ENCODE measurements at places on chromosomes 16 and 17. TPM values are rescaled to one million over a fixed set of nuclear protein-coding genes. Genes with fewer than 3 reads are reported as not detected.
A peak's percentile ranks its signal among the peaks of the same experiment; 100 is the strongest.

GRCh38 chr17:82449131-82449882 is 1.2 kb downstream of the CYBC1 start:
- H3K4me3 ChIP-seq = peak overlapping the region; percentile 99
- no peaks in the 10 kb centered on the region for H3K27me3 ChIP-seq
- DNase-seq = no peak
- H3K36me3 ChIP-seq = peaks cover 20% of the 10 kb centered on the region

- H3K27me3 ChIP-seq = no peaks in the 10 kb centered on the region
- H3K4me3 ChIP-seq = no peak overlapping the region
- no peak for DNase-seq
- H3K36me3 ChIP-seq = no peaks in the 10 kb centered on the region
- H3K4me1 ChIP-seq = peaks cover 7% of the 10 kb centered on the region
These were observed 16.5 kb downstream of the CDIP1 start for GRCh38 chr16:4522051-4522581.

CIAPIN1 gene
- 42.2 TPM for total RNA-seq

GRCh38 chr16:90008708-90009145 is 10.5 kb downstream of the DBNDD1 start:
- H3K4me1 ChIP-seq = no peaks in the 10 kb centered on the region
- H3K27ac ChIP-seq = no peak overlapping the region
- H3K36me3 ChIP-seq = no peaks in the 10 kb centered on the region

CCL1 gene
- not detected for total RNA-seq

ARL4D gene
- 12.8 TPM for total RNA-seq

MMP25 gene
- not detected for total RNA-seq

- no peak overlapping the region for H3K27ac ChIP-seq
- no peak overlapping the region for H3K4me3 ChIP-seq
- no peak for DNase-seq
- no peaks in the 10 kb centered on the region for H3K27me3 ChIP-seq
These were observed 153.4 kb downstream of the TMEM114 start for GRCh38 chr16:8436931-8437330.

GRCh38 chr17:2416010-2416734 is 15.3 kb upstream of the MNT start:
- peak overlapping the region; percentile 16 for H3K27ac ChIP-seq
- no peak overlapping the region for H3K4me3 ChIP-seq
- DNase-seq = peak; percentile 86
- peaks cover 14% of the 10 kb centered on the region for H3K36me3 ChIP-seq

TBC1D28 gene
- not detected for total RNA-seq

GPR142 gene
- total RNA-seq = not detected

DNA sequence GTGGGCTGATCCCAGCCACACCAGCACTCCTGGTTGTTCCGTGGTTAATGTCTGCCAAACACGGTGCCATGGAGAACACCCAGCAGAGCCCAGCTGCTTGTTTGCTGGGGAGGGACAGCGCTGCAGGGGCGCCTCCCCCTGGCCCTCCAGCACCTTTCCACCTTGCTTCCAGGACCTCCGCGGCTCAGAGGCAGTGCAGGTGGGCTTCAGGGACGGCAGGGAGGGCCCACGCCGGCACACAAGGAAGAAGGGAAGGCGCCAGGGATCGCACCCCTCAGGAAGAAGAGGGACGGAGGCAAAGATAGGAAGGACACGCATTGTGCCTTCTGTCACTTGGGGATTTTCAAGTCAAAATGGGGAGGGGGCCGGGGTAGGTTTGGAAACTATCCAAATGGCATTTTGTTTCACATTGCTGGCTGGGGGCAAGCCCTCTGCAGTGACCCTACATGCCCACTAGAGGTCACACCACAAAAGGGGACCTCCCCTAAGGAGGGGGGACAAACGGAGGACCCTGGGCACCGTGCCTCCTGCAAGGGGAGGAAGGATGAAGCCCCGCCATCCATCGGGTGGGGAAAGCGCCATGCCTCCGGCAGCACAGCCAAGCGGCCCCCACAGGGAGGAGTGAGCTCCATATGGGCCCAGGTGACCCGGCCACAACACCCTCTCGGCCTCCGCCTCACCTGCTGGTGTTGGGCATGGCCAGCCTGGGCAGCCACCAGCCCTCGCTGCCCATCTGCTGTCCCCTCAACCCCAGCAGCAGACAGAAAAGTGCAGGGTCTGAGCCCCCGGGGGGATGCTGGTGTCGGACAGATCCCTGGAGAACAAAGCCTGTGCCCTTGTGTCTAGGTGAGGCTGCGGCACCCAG is 7.5 kb upstream of the C16orf95 start:
- peaks cover 9% of the 10 kb centered on the region for H3K36me3 ChIP-seq
- DNase-seq = peak; percentile 10
- no peaks in the 10 kb centered on the region for H3K27me3 ChIP-seq
- H3K27ac ChIP-seq = no peak overlapping the region

DNA sequence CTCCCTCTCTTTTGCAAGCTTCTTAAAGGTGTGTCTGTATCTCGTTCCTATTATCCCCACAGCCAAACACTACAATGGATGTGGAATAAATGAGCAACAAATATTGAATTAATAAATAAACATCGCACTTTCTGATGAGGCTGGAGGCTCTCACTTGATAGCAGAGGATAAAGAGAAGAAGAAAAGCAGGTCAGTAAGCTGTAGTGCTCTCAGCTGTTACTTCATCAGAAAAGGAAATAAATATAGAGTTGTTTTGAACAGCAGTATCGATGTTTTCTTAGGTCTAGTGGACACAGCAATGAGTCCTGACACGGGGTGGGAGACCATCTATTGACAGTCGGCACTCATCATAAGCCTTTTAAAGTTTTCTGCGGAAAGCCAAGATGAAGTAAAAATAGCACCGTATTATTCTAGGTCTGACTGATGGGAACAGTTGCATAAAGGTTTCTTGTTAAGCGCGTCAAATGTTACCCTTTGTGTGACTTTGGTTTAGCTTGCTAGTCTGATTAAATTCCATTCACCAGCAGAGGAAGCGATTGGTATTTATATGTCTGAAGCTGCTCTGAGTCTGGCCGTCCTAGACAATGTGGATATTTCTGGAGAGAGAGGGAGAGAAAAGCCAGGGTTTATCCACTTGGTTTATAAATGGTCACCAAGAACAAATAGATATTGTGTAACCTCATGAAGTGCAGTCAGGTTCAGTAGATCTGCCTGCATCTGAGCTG is 646.1 kb downstream of the CDH11 start:
- H3K4me3 ChIP-seq = no peak overlapping the region
- no peaks in the 10 kb centered on the region for H3K36me3 ChIP-seq
- no peaks in the 10 kb centered on the region for H3K27me3 ChIP-seq
- H3K4me1 ChIP-seq = peaks cover 2% of the 10 kb centered on the region
- peak; percentile 4 for DNase-seq
- H3K27ac ChIP-seq = no peak overlapping the region

DNA sequence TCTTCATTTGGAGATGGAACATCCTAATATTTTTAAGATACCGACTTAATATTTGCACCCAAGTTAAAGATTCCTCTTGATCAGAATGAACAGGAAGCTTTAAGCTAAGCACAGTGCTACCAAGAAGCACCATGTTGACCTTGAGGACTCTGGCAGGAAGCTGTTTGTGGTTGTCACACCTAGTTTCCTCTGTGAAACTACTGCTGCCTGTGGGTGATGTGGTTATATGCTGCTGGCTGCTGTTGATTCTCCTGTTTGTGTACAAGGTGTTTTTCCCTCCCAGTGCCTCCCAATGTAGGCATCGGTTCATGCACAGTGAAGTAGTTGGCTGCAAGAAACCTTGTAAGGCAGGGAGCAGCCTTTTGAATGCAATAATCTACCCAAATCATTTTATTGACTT is 23.4 kb downstream of the RBL2 start:
- H3K27me3 ChIP-seq = no peaks in the 10 kb centered on the region
- no peak overlapping the region for H3K27ac ChIP-seq
- no peaks in the 10 kb centered on the region for H3K4me1 ChIP-seq
- DNase-seq = no peak

DNA sequence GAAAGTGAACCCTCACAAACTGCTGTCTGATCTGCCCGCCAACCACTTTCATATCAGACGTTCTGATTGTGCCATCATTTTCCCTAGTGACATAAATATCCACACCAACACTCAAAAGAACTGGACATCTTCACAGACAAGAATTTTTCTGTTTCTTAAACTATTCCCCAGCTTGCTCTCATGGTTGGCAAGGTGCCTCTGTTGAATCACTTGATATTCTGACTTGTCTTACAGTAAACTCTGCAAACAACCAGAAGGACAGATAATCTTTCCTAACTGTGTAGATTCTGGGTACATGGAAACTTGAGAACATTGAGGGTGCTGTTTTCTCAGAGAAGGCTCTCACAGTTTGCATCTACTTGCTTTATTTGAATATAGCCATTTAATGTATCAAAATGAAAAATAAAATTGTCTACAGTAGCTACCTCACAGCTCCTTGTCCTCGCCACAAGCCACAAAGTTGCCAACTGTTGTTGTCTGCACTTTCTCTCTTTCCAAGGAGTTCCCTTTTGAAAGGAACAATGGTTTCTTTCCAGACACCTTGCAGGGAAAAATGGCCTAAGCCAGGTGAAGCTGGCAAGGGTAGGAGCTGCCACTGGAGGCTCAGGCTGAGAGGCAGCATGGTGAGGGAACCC is 46.0 kb upstream of the ADAMTS18 start:
- no peak overlapping the region for H3K27ac ChIP-seq
- no peak overlapping the region for H3K4me3 ChIP-seq
- no peaks in the 10 kb centered on the region for H3K36me3 ChIP-seq
- no peaks in the 10 kb centered on the region for H3K4me1 ChIP-seq
- no peaks in the 10 kb centered on the region for H3K27me3 ChIP-seq

CDRT15L2 gene
- total RNA-seq = not detected

DNA sequence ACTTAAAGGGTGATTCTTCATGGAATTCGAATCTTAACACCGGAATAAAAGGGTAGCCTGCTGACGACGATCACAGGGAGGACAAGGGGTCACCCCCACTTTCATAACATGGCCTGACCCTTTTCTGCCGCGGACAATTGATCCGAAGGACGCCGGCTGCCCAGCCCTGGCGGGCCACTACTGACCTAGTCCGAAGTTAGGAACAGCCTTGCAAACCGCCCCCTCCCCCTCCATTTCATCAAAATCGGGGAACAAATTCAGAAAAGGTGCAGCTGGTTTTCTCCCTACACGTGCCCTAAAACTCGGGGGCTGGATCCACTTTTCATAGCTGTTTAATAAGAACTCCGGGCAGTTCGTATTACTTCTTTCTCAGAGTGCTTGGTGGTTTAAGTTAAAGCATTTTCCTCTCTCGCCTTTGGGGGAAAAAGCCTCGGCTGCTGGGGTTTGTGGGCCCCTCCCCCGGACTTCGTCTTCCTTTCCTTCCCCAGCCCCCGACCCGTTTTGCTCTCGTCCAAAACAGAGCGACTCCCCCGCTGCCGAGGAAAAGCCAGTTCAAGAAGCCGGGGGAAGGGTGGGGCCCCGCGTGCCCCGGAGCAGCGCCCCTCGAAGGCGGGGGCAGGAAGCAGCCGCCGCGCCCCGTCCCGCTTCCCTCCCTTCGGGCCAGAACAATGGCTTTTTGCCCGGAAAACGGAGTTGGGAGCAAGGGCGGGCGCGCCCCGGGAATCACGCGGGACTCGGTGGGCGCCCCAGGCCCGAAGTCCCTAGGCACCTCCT is 641 bp upstream of the CBX2 start:
- H3K4me1 ChIP-seq = peaks cover 3% of the 10 kb centered on the region
- no peak overlapping the region for H3K27ac ChIP-seq
- peak overlapping the region; percentile 50 for H3K4me3 ChIP-seq
- peak; percentile 32 for DNase-seq

GRCh38 chr17:36011201-36011600 is 6.6 kb downstream of the CCL23 start:
- H3K27ac ChIP-seq = no peak overlapping the region
- DNase-seq = no peak
- H3K36me3 ChIP-seq = no peaks in the 10 kb centered on the region
- no peak overlapping the region for H3K4me3 ChIP-seq

DNA sequence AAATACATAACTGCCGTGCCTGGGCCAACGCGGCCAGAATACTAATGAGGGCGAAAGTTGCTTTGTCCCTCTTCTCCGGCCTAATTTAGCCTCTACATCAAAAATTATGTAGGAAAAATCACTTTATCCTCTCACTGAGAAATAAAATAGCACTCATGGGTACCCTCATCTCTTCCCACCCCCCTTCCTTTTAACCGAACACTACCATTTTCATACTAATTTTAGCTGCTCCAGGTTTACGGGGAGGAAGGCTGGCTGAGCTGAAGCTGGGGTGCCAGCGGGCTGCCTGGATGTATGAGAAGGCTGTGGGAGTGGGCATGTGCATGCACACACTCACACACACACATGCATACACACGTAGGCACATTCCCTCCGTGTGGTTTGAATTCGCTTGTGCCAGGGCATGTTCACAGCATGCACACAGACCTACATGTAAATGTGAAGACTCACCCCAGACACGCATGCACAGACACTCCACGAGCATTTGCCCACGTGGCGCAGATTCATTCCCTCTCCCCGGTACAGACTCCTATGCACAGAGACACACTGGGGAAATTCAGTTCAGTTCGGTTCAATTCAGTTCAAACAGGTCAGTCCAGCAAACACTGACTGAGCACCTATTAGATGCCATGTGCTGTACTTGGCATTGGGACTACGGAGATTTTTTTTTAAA is 145.1 kb downstream of the MRM1 start:
- no peak overlapping the region for H3K27ac ChIP-seq
- no peaks in the 10 kb centered on the region for H3K36me3 ChIP-seq
- DNase-seq = no peak
- H3K27me3 ChIP-seq = peaks cover 18% of the 10 kb centered on the region
- H3K4me3 ChIP-seq = no peak overlapping the region

- no peak overlapping the region for H3K4me3 ChIP-seq
- H3K27me3 ChIP-seq = no peaks in the 10 kb centered on the region
- H3K4me1 ChIP-seq = no peaks in the 10 kb centered on the region
- H3K36me3 ChIP-seq = no peaks in the 10 kb centered on the region
- no peak for DNase-seq
These were observed 376.1 kb upstream of the RBFOX1 start for GRCh38 chr16:6956511-6956910.

DNA sequence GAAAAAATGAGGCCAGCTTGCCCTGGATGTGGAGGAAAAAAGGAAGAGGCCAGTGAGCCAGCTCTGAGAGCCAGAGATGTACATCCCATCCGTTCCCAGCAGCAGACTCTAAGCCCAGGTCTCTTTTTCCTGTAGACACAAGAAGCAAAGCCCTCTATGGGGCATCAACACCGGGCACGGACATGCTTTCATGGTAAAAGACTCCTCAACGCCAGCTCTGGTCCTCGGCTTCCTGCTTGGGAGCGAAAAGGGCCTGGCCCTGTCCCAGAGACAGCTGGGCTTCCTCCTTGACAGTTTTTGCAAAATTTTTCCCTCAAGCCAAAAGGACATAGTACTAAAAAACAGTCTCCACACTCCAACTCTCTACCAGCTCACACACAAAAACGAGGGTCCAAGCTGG is 27.1 kb downstream of the PELP1 start:
- H3K4me1 ChIP-seq = peaks cover 12% of the 10 kb centered on the region
- H3K4me3 ChIP-seq = no peak overlapping the region
- peaks cover 45% of the 10 kb centered on the region for H3K36me3 ChIP-seq
- DNase-seq = no peak
- H3K27ac ChIP-seq = no peak overlapping the region
- no peaks in the 10 kb centered on the region for H3K27me3 ChIP-seq
